ENCODE measurements at places on chromosomes 7 and 10.

DNA sequence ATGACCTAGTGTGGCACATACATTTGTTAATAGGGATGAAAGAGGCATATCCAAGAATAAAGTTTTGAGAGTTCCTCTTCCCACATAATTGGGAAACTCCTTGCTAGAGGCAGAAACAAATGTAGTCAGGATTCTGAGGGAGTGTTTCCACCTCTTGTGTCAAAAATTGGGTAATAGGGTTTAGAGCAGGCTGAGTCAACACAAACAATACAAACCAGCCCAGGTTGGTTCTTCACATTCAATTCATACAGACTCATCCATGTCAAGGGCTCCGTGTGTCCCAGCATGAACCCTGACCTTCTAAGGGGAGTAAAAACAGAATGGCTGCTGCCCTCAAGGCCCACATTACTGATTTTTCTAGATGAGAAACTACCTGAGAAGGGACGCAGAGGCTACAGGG is 75.3 kb downstream of the GLI3 start:
- no peak for DNase-seq

DNA sequence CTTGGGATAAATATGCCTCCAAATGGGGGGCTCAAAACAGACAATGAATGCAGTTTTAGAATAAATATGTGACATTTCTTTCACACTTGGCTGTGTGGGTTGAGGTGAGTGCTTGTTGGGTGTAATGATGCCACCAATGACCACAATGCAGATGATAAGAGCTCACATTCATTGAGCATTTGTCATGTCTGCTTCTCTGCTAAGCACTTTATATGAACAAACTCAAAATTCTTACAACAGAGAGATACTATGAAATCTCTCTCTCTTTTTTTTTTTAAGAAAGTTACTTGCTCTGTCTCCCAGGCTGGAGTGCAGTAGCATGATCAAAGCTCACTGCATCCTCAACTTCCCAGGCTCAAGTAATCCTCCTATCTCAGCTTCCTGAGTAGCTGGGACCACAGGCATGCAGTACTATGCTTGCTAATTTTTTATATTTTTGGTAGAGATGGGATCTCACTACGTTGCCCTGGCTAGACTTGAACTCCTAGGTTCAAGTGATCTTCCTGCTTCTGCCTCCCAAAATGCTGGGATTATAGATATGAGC is 185.4 kb downstream of the JCAD start:
- DNase-seq: no peak

GRCh38 chr10:58937423-58937822 is 239.0 kb upstream of the PHYHIPL start:
- no peak for DNase-seq

DNA sequence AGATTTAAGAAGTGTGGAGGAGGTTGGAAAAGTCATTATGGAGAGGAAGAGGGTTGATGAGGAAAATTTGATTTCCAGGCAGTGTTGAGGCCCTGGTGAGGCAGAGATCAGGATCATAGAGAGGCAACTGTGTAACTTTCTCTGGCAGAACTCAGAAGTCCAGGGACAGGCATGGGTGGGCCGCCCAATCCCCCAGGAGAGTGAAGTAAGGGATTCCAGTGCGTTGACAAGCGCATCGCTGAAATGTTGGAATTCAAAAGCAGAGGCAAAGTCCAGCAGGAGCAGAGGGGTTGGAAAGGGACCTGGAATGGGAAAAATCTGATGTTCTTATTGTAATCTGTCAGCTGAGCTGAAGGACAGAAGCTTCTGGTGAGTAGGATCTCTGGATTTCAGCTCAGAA is 207.3 kb downstream of the FAM107B start:
- no peak for DNase-seq

DNA sequence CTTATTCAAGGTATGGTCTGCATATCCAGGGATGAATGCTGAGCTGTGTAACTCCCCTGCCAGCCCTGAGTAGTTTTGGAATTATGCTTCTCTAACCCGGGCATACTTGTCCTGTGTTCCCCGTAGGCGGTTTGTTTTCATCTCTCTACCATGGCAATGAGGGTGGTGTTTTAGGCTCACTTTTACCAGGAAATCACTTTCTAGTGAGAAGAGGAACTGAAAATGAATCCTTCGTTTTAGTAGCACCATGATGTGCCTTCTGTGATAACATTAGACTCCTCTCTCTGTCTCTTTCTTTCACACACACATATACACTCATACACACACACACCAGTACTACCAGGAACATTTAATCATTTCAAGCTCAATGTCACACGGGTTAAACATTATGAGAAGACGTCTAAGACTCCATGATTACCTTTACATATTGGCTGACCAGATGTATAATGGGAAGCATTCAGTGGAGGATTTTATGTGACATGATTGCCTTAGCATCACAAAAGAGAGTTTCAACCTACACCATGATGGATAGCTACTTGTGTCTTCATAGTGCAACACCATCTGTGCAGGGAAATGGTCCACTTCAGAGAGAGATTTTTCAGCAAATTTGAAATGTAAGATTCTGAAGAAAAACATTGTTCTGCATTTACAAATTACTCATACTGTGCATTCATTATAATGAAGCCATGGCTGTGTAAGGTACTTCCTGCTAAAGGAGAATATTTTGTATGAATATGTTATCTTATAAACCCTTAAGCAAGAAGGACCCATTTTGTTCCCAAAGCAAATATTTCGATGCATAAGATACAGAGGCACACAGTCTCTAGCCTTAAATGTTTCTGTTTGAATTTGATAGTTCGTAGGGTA is 31.0 kb upstream of the PFKP start:
- DNase-seq: no peak

All from stimulated activated CD8-positive, alpha-beta memory T cell treated with anti-CD3 and anti-CD28 coated beads, Interleukin-7, amount 100 ng/mL, for 1 hour (primary cell).